Natural killer cell treated with Interleukin-12 subunit alpha and Interleukin-12 subunit beta and Interleukin-15 and Interleukin-18, amount 100 ng/mL, for 72 hours (primary cell): ENCODE measurements at places on chromosomes 5 and 9. TPM values are rescaled to one million over a fixed set of nuclear protein-coding genes. Genes with fewer than 3 reads are reported as not detected.

The TPPP gene
- 0.05 TPM for total RNA-seq

The PDZD2 gene
- total RNA-seq: not detected

The C7 gene
- not detected for total RNA-seq

The TSPAN17 gene
- 48.9 TPM for total RNA-seq

The SH2D3C gene
- total RNA-seq: 29.1 TPM

The NMUR2 gene
- total RNA-seq: not detected

The FAM221B gene
- total RNA-seq: not detected

The NOL6 gene
- total RNA-seq: 48.3 TPM

The IL7R gene
- 21.6 TPM for total RNA-seq

The OR1L8 gene
- 0.45 TPM for total RNA-seq

The MCTP1 gene
- 11.2 TPM for total RNA-seq

The FOXD4 gene
- 0.22 TPM for total RNA-seq

The IFNA2 gene
- total RNA-seq: not detected

The HMCN2 gene
- not detected for total RNA-seq

The ACOT12 gene
- not detected for total RNA-seq

The OR13C4 gene
- not detected for total RNA-seq

The MAMDC2 gene
- not detected for total RNA-seq

The CCDC152 gene
- 9.3 TPM for total RNA-seq

The TAF11L10 gene
- total RNA-seq: not detected

The SERINC5 gene
- total RNA-seq: 7.4 TPM

DNA sequence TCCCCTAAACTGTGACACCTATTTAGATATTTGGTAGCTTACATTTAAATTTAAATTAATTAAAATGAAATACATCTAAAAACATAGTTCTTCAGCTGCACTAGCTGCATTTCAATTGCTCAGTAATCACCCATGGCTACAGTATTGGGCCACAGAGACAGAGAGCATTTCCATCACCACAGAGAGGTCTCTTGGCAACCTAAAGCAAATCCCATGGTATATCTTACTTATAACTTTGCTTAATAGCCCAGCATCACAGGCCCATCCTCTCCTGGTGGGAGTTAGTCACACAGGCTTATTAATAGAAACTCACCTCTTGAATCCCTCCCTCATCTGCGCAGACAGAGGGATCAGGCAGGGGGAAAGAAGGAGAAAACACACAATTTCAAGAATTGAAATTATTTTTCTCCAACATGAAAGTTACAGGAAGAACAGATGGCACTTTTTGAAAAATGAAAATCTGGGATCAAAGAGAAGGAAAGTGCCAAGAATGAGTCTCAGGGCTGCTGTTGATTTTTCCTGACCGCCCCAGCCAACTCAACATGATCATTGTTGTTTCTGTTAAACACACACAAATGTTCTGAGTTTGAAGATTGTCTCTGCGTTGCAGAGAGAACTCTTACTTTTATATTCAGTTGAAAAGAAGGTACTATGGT is 144.6 kb downstream of the CMYA5 start:
- no peaks in the 10 kb centered on the region for H3K4me1 ChIP-seq
- no peak overlapping the region for H3K4me3 ChIP-seq
- H3K36me3 ChIP-seq: no peaks in the 10 kb centered on the region
- peaks cover 18% of the 10 kb centered on the region for H3K27me3 ChIP-seq
- DNase-seq: no peak
- H3K27ac ChIP-seq: no peak overlapping the region

GRCh38 chr5:17794201-17794600 is 159.9 kb downstream of the TAF11L14 start:
- DNase-seq: no peak
- H3K27ac ChIP-seq: no peak overlapping the region
- no peaks in the 10 kb centered on the region for H3K4me1 ChIP-seq
- H3K27me3 ChIP-seq: no peaks in the 10 kb centered on the region

DNA sequence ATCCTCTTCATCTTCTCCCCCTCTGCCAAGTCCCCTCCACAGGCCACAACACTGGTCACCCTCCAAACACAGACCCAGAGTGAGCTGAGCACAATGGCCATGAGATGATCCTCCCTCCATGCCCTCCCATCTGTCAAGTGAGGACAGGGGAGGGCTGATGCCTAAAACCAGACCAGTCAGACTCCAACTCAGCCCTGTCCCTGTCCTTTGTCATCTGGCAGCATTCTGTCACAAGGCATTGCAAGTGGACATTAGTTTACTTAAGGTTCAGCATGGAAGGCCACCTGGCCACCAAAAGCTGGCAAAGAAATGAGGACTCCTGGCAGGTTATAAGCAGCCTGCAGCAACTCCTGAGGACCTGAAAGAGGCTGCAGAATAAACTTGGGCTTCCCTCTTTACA is 136.2 kb upstream of the SLC30A5 start:
- no peak overlapping the region for H3K4me3 ChIP-seq
- no peaks in the 10 kb centered on the region for H3K36me3 ChIP-seq
- DNase-seq: no peak
- H3K4me1 ChIP-seq: no peaks in the 10 kb centered on the region
- no peak overlapping the region for H3K27ac ChIP-seq

GRCh38 chr5:60332244-60333004 is 367.5 kb downstream of the DEPDC1B start:
- H3K27me3 ChIP-seq: no peaks in the 10 kb centered on the region
- no peak overlapping the region for H3K4me3 ChIP-seq
- DNase-seq: no peak
- no peaks in the 10 kb centered on the region for H3K36me3 ChIP-seq
- H3K4me1 ChIP-seq: no peaks in the 10 kb centered on the region

- H3K4me1 ChIP-seq: peaks cover 5% of the 10 kb centered on the region
- no peak for DNase-seq
- no peak overlapping the region for H3K27ac ChIP-seq
- H3K36me3 ChIP-seq: no peaks in the 10 kb centered on the region
- H3K4me3 ChIP-seq: no peak overlapping the region
These were observed 145.7 kb upstream of the GNA14 start for GRCh38 chr9:77793849-77794248.

GRCh38 chr9:84781931-84782866 is 112.7 kb downstream of the NTRK2 start:
- peaks cover 38% of the 10 kb centered on the region for H3K27me3 ChIP-seq
- H3K4me1 ChIP-seq: peaks cover 6% of the 10 kb centered on the region
- H3K4me3 ChIP-seq: no peak overlapping the region
- no peak overlapping the region for H3K27ac ChIP-seq

- no peak overlapping the region for H3K27ac ChIP-seq
- no peaks in the 10 kb centered on the region for H3K36me3 ChIP-seq
- no peaks in the 10 kb centered on the region for H3K4me1 ChIP-seq
- no peak overlapping the region for H3K4me3 ChIP-seq
These were observed 104.0 kb downstream of the SERINC5 start for GRCh38 chr5:80151890-80152289.

GRCh38 chr5:122398016-122398415 is 86.0 kb downstream of the SNCAIP start:
- DNase-seq: no peak
- no peak overlapping the region for H3K4me3 ChIP-seq
- H3K4me1 ChIP-seq: no peaks in the 10 kb centered on the region
- no peaks in the 10 kb centered on the region for H3K36me3 ChIP-seq
- H3K27me3 ChIP-seq: no peaks in the 10 kb centered on the region

GRCh38 chr9:21965401-21965951 is 28.7 kb downstream of the CDKN2A start:
- peaks cover 29% of the 10 kb centered on the region for H3K36me3 ChIP-seq
- peaks cover 44% of the 10 kb centered on the region for H3K4me1 ChIP-seq
- H3K4me3 ChIP-seq: peak overlapping the region; percentile 67
- peaks cover 72% of the 10 kb centered on the region for H3K27me3 ChIP-seq
- no peak for DNase-seq
- peak overlapping the region; percentile 31 for H3K27ac ChIP-seq

DNA sequence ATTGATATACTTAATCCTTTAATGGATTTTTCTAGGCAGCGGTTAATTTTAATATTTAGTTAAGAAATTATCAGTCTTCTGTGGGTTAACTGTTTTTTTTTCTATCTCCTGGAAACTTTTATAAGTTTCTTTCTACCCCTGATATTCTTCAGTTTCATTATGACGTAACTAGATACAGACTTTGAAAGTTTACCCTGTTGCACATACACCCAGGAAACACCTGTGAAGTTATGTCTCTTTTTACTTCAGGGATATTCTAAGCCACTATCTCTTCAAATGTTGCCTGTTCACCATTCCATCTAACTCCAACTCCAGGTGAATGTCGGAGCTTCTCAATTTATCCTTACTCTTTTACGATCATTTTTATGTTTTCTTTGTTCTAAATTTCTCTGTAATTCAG is 329.0 kb downstream of the ICE1 start:
- H3K4me1 ChIP-seq: no peaks in the 10 kb centered on the region
- no peaks in the 10 kb centered on the region for H3K36me3 ChIP-seq
- no peak overlapping the region for H3K27ac ChIP-seq

DNA sequence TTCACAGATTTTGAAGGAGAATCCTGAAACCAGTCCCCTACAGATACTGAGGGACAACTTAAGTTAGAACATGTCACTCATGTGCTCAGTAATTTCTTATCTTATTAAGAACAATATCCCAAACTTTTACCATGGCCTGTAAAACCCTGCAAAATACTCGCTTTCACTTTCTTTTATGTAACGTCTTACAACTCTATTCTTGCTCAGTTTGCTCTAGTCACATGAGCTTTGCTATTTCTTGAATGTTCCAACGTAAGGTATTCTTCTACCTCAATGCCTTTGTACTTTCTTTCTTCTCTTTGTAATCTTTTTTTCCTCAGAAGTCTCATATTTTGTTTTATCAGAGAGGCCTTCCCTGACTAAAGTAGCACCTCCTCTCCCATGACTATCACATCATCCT is 14.1 kb downstream of the TMEM38B start:
- H3K4me1 ChIP-seq: peaks cover 4% of the 10 kb centered on the region
- no peaks in the 10 kb centered on the region for H3K36me3 ChIP-seq
- no peaks in the 10 kb centered on the region for H3K27me3 ChIP-seq
- no peak overlapping the region for H3K27ac ChIP-seq

- H3K4me3 ChIP-seq: no peak overlapping the region
- no peak for DNase-seq
- H3K27ac ChIP-seq: no peak overlapping the region
- no peaks in the 10 kb centered on the region for H3K4me1 ChIP-seq
- no peaks in the 10 kb centered on the region for H3K36me3 ChIP-seq
These were observed 709 bp upstream of the SYNPO start for GRCh38 chr5:150639751-150640150.

- DNase-seq: no peak
- H3K4me3 ChIP-seq: no peak overlapping the region
- no peaks in the 10 kb centered on the region for H3K27me3 ChIP-seq
- no peak overlapping the region for H3K27ac ChIP-seq
These were observed 16.2 kb downstream of the ARL15 start for GRCh38 chr5:54294097-54294667.

- peaks cover 6% of the 10 kb centered on the region for H3K4me1 ChIP-seq
- peaks cover 6% of the 10 kb centered on the region for H3K27me3 ChIP-seq
- no peak for DNase-seq
- no peaks in the 10 kb centered on the region for H3K36me3 ChIP-seq
- H3K27ac ChIP-seq: no peak overlapping the region
These were observed 17.8 kb upstream of the TRAF1 start for GRCh38 chr9:120944434-120944843.

- peaks cover 4% of the 10 kb centered on the region for H3K4me1 ChIP-seq
- peak; percentile 73 for DNase-seq
- H3K27me3 ChIP-seq: no peaks in the 10 kb centered on the region
These were observed 446.7 kb downstream of the IRX1 start for GRCh38 chr5:4042311-4042710.

GRCh38 chr9:87710443-87710842 is 15.5 kb upstream of the CTSL start:
- peaks cover 28% of the 10 kb centered on the region for H3K4me1 ChIP-seq
- no peak for DNase-seq
- H3K4me3 ChIP-seq: no peak overlapping the region
- no peaks in the 10 kb centered on the region for H3K36me3 ChIP-seq

- no peak overlapping the region for H3K4me3 ChIP-seq
- H3K27me3 ChIP-seq: peaks cover 14% of the 10 kb centered on the region
- DNase-seq: no peak
- no peaks in the 10 kb centered on the region for H3K4me1 ChIP-seq
These were observed 20.1 kb upstream of the SLC25A48 start for GRCh38 chr5:135814316-135814715.

- no peaks in the 10 kb centered on the region for H3K36me3 ChIP-seq
- no peaks in the 10 kb centered on the region for H3K27me3 ChIP-seq
- H3K4me3 ChIP-seq: no peak overlapping the region
- no peaks in the 10 kb centered on the region for H3K4me1 ChIP-seq
These were observed 250.8 kb upstream of the KLF4 start for GRCh38 chr9:107740088-107740980.

GRCh38 chr9:2413160-2413805 is 208.3 kb upstream of the VLDLR start:
- no peak for DNase-seq
- H3K36me3 ChIP-seq: no peaks in the 10 kb centered on the region
- no peaks in the 10 kb centered on the region for H3K4me1 ChIP-seq
- no peak overlapping the region for H3K27ac ChIP-seq
- peaks cover 33% of the 10 kb centered on the region for H3K27me3 ChIP-seq
- no peak overlapping the region for H3K4me3 ChIP-seq

DNA sequence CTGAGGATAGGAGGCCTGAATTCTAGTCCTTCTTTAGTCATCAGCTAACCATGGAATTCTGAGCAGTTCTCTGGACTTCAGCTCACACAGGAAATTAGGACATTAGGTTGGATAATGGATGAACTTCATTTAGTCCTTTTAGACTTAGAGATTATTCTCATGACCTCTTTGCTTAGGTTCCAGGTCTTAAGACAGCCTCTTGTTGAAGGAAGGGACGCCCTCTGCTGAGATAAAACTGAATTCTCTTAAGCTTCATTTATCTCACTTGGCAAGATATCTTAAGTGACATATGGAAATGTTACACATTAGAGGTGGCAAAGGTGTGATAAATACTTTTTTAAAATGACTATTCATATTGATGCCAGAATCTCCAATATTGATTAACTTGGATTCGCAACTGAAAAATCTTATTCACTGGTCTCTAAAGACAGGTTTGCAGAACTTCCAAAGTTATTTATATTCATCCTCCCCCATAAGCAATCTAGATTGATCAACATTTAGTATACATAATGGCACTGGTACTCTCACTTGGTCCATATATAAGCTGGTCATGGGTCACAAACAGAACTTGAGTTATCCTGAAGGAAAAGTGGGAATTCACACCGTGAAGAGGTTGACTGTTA is 16.9 kb upstream of the ZNF366 start:
- no peak overlapping the region for H3K4me3 ChIP-seq
- no peak overlapping the region for H3K27ac ChIP-seq
- no peaks in the 10 kb centered on the region for H3K4me1 ChIP-seq
- no peak for DNase-seq

- no peak overlapping the region for H3K27ac ChIP-seq
- no peak overlapping the region for H3K4me3 ChIP-seq
- no peak for DNase-seq
- H3K36me3 ChIP-seq: peaks cover 5% of the 10 kb centered on the region
These were observed 435.1 kb upstream of the ST8SIA4 start for GRCh38 chr5:101338226-101338625.

- no peak for DNase-seq
- no peak overlapping the region for H3K27ac ChIP-seq
- H3K4me3 ChIP-seq: no peak overlapping the region
- H3K4me1 ChIP-seq: peaks cover 7% of the 10 kb centered on the region
- H3K27me3 ChIP-seq: no peaks in the 10 kb centered on the region
- no peaks in the 10 kb centered on the region for H3K36me3 ChIP-seq
These were observed 12.3 kb downstream of the PCBD2 start for GRCh38 chr5:134917070-134917815.
